ENCODE measurements at places on chromosomes 2 and 18. TPM values are rescaled to one million over a fixed set of nuclear protein-coding genes. Genes with fewer than 3 reads are reported as not detected.

Gene DNAH6
- total RNA-seq, result 1.6 TPM

Gene KRTCAP3
- total RNA-seq, result 36.5 TPM

Gene SKOR2
- total RNA-seq, result not detected

Gene CYP27C1
- total RNA-seq, result 0.03 TPM

Gene TRIM43
- not detected for total RNA-seq

- H3K27ac ChIP-seq, result no peak overlapping the region
- H3K36me3 ChIP-seq, result no peaks in the 10 kb centered on the region
- DNase-seq, result no peak
- H3K4me1 ChIP-seq, result no peaks in the 10 kb centered on the region
Measured at GRCh38 chr2:141711627-141712026, 419.2 kb downstream of the LRP1B start.

GRCh38 chr2:163934131-163934530, 198.3 kb upstream of the FIGN start:
- no peaks in the 10 kb centered on the region for H3K27me3 ChIP-seq
- H3K27ac ChIP-seq, result no peak overlapping the region
- DNase-seq, result no peak
- H3K4me1 ChIP-seq, result no peaks in the 10 kb centered on the region

DNA sequence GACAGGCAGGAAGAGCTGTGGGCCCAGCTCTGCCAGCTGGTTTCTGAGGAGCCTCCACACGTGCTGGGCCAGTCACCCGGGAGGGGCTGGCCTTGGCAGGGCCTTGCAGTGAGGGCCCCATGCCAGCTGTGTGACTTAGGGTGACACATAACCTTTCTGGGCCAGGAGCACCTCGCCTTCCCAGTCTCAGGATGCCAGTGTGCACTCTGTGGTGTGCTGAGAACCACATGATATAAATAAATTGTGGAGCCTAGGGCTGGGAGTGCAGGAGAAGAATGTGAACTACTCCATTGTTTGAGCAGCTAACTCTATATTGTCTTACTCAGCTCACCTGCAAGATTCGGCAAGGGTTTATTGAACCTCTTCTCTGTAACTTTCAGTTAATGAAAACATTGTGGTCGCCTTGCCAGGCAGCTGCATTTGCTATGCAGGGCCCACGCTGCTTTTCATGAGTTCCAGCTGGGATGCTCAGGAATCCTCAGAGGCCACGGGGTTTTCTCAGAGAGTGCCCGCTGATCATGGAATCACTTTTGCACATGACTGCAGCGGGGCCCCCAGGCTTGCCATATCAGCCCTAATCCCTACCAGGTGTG, 222.3 kb downstream of the SH3RF3 start:
- no peak overlapping the region for H3K27ac ChIP-seq
- no peaks in the 10 kb centered on the region for H3K36me3 ChIP-seq
- no peaks in the 10 kb centered on the region for H3K4me1 ChIP-seq
- H3K27me3 ChIP-seq, result no peaks in the 10 kb centered on the region
- no peak overlapping the region for H3K4me3 ChIP-seq

DNA sequence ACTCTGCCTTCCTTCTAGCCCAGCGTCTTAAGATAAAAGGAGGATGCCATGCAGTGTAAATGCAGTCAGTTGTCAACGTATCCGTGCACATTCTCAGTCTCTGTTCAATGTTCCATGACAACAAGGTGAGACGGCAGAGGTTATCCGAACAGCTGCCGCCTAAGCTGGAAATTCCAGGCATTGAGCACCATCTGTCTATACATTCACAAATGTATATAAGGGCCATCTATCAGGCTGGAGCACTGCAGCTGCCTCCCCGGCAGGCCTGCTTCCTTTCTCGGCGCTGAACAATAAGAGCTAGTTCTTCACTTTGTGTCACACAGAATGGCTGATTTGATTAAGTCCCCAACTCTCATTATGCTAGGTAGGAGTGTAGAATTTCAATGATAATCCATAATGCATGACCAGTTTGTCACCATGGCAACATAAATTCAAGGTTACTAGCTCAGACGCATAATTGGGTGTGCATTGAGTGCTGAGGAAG, 282.2 kb upstream of the SOX11 start:
- no peak for DNase-seq
- no peak overlapping the region for H3K27ac ChIP-seq
- no peaks in the 10 kb centered on the region for H3K4me1 ChIP-seq
- no peaks in the 10 kb centered on the region for H3K36me3 ChIP-seq

GRCh38 chr2:240597054-240597418, 10.5 kb downstream of the CAPN10 start:
- peaks cover 11% of the 10 kb centered on the region for H3K36me3 ChIP-seq
- no peaks in the 10 kb centered on the region for H3K27me3 ChIP-seq
- DNase-seq, result no peak
- no peak overlapping the region for H3K27ac ChIP-seq
- H3K4me3 ChIP-seq, result no peak overlapping the region
- no peaks in the 10 kb centered on the region for H3K4me1 ChIP-seq

DNA sequence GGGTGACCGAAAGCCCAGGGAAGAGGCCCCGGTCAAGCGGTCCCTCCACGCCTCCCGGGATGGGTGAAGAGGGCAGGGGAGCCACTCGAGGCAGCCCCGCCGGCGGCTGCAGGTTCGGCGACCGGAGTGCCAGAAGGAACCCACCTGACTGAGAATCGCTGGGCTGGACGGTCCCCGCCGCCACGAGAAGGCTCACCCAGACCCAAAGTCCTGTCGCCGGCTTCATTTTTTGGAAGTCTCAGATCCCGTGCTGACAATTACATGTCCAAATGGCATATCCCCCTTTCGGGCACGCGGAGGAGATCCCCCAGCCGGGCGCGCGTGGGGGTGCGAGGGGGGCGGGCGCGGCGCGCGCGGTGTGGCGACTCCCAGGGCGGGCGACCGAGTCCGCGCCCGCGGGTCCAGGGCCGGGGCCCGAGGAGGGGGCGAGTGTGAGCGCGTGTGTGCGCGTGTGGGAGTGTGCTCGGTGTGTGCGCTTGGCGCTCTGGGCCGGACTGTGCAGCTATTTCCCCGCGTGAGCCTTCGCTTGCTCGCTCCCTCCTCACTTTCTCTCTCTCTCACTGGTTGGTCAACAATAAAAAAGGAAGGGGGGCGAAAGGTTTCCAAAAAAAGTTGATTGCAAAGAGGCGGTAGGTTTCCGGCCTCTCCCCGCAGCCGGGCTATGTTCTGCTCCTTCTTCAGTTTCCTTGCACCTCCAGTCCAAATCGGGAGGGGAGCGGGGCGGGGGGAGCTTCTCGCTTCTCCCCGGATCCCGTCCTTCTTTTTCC, at the start of gene ERBB4:
TSS of gene ERBB4 (minus strand) at position 498 of the 767 bp plus-strand sequence. CDS start at position 226, 272 bp downstream.
- H3K27me3 ChIP-seq, result no peaks in the 10 kb centered on the region
- peak; percentile 62 for DNase-seq
- peak within 1 kb of the TSS; percentile 44 for H3K4me3 ChIP-seq
- no peak within 1 kb of the TSS for H3K27ac ChIP-seq
- H3K4me1 ChIP-seq, result no peaks in the 10 kb centered on the region
- no peaks in the 10 kb centered on the region for H3K36me3 ChIP-seq

- no peaks in the 10 kb centered on the region for H3K36me3 ChIP-seq
- peaks cover 3% of the 10 kb centered on the region for H3K4me1 ChIP-seq
Measured at GRCh38 chr18:34738175-34738894, 28.2 kb downstream of the DTNA start.

GRCh38 chr2:46269001-46269400, 28.2 kb upstream of the EPAS1 start:
- no peak for DNase-seq
- no peaks in the 10 kb centered on the region for H3K4me1 ChIP-seq
- H3K27me3 ChIP-seq, result no peaks in the 10 kb centered on the region
- no peak overlapping the region for H3K27ac ChIP-seq
- H3K4me3 ChIP-seq, result no peak overlapping the region
- no peaks in the 10 kb centered on the region for H3K36me3 ChIP-seq

GRCh38 chr2:215338883-215339679, 27.2 kb downstream of the ATIC start:
- H3K4me3 ChIP-seq, result no peak overlapping the region
- no peak overlapping the region for H3K27ac ChIP-seq
- peaks cover 11% of the 10 kb centered on the region for H3K36me3 ChIP-seq
- H3K4me1 ChIP-seq, result no peaks in the 10 kb centered on the region
- no peaks in the 10 kb centered on the region for H3K27me3 ChIP-seq

GRCh38 chr2:194602750-194603149, 1054.3 kb upstream of the SLC39A10 start:
- H3K4me1 ChIP-seq, result no peaks in the 10 kb centered on the region
- H3K4me3 ChIP-seq, result no peak overlapping the region
- no peaks in the 10 kb centered on the region for H3K36me3 ChIP-seq
- no peaks in the 10 kb centered on the region for H3K27me3 ChIP-seq

- peak overlapping the region; percentile 20 for H3K27ac ChIP-seq
- peaks cover 9% of the 10 kb centered on the region for H3K4me1 ChIP-seq
- peak overlapping the region; percentile 85 for H3K4me3 ChIP-seq
- H3K27me3 ChIP-seq, result no peaks in the 10 kb centered on the region
- H3K36me3 ChIP-seq, result no peaks in the 10 kb centered on the region
Measured at GRCh38 chr2:20450201-20450999, 3.5 kb downstream of the RHOB start.

GRCh38 chr2:79099140-79099686, 11.4 kb upstream of the REG1B start:
- H3K4me3 ChIP-seq, result no peak overlapping the region
- H3K27me3 ChIP-seq, result no peaks in the 10 kb centered on the region
- peak overlapping the region; percentile 44 for H3K27ac ChIP-seq
